ENCODE measurements at places on chromosomes 2 and 18.

- DNase-seq: no peak
These were observed 44.2 kb upstream of the DSC1 start for GRCh38 chr18:31206787-31207381.

DNA sequence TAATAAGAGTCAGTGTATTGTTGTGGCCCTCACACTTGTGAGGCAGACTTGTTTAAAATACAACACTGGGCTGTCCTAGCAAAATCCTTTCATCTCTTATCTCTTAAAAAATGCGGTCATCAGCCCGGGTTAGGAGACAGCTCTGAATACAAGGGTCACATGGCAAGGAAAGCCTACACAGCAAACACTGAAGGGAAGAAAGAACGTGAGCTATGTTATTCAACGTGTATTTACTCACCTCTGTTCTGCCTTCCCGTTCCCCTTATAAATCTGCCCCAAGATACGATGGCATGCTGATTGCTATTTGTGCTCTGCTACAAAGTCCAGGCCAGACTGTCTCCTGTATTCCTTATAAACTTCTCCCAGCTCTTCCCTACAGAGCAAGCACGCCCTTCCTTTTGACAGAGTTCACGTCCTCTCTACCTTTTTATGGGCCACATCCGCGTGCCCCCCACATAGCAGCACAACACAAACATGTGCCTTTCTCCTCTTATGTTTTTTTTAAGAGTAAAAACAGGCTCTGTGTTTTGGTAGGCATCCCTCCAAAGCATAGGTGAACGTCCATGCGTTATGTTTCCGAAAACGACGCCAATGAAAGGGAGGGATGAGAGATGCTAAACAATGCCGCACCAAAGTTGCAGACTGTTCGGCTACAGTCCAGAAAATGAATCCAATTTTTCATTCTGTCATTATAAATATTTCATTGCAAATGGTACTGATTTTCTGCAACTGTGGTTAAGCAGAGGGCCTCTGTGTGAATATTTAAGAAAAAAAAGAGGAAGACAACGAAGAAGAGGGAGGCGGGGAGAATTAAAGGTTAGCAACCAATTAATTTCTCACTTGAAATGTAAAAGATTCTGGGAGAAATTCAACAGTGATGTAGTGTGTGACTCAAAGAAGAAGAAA is 274.7 kb downstream of the ZNF521 start:
- no peak for DNase-seq

DNA sequence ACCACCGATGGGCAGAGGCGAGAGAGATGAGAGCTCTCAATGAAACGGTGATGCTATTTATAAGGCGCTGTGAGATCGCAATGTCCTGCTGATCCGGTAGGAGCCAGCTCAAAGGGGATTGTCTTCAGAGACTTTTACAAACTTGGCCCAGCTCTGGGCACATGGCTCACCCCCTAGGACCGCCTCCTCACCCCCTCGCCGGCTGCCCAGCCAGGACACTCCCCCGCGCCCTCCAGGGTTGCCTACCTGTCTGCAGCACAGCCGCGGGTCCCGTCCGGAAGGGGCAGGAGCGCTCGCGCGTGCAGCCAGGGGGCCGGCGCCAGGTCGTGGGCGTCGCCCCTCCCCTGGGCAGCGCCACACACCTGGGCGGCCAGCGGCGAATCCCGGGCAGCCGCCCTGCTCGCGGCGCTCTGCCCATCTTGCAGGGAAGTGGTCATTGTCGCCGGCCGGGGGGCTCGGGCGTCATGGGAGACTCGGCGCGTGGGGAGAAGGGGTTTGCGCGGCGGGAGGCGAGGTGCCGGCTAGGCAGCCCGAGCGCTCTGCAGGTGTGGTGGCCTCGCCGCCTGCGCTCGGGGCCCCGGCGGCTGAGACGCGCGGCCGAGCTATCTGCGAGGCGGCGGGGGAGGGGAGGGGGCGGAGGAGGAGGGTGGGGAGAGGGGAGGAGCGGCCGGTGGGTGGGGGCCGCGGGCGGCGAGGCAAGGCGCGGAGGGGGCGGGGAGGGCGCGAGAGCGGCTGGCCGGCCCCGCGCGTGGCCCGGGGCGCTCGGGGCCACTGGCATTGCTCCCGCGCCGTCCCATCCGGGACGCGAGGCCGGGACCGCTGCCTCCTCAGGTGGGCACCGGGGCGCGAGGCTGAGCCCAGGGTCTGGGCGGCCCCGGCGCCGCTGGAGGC is at the start of gene GRB14:
GRB14 (minus strand) TSS at position 610 of the 891 bp plus-strand sequence; CDS start at position 437, 173 bp downstream.
- peak; percentile 2 for DNase-seq

DNA sequence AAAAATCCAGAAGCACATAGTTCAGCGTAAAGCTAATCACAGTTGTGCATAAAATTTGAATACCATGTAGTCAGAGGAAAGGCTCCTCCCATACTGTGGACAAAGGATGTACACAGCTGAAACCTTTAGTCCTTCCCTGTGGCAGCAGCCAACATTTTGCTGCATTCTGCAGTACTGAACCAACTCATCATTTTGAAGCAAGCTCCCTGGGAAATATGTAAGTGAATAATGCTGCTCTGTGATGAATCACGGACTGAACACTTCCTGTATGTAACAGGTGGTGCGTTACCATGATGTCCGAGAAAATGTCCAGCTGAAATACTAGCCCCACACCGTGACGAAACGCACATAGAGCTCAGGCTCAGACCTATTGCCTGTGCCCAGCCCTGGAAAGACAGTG is 421.1 kb upstream of the RAB12 start:
- DNase-seq: no peak

- DNase-seq: peak; percentile 79
These were observed 51.1 kb downstream of the CTIF start for GRCh38 chr18:48589797-48590519.

DNA sequence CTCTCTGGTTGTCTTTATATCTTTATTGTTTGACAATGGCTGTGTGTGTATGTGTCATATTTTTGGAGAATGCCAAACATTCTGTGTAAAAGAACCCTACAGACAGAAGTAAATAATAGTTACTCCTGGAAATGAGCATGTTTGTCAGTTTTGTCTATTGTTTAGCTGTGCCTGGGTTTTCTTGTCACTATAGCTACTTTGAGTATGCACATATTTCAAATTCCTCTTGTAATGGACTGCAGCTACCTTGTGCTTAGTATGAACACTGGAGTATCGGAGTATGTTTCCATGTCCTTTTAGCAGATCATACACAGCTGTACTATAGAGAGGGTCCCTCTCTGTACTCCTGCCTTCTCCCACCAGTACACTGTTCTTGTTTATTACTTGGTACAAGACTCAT is 58.0 kb upstream of the DOCK10 start:
- no peak for DNase-seq

DNA sequence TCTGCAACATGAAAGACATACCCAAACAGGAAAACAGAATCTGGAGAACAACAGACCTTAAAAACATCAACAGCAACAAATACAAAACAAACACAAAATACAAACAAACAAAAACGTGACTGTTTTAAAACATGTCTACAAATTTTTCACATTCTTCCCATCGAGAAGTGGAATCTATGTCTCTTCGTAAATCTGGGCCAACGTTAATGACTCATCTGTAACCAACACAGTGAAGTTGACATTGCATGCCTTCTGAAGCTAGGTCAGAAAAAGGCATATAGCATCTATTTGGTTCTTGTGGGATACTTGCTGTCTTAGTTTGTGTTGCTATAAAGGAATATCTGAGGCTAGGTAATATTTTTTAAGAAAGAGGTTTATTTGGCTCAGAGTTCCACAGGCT is 269.0 kb upstream of the FBXO11 start:
- no peak for DNase-seq

GRCh38 chr2:196131949-196132925 is 39.1 kb downstream of the STK17B start:
- DNase-seq: no peak

DNA sequence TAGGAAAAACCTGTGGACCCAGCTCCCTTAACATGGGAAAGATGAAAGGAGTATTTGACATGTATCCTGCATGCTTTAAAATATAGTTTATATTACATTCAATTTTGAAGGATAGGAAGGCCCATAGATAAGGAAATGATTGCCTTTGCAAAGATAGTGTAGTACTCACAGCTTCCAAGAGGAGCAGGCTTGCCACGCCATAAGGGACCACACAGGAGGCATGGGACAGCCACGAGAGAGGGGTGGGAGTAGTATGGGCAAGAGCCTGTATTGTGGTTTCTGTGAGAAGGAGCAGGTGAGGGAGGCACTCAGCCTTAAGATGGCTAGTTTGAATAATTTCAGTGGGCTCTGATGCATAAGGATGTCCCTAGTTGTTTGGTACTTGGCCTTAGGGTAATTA is 740.3 kb downstream of the SATB2 start:
- DNase-seq: no peak

DNA sequence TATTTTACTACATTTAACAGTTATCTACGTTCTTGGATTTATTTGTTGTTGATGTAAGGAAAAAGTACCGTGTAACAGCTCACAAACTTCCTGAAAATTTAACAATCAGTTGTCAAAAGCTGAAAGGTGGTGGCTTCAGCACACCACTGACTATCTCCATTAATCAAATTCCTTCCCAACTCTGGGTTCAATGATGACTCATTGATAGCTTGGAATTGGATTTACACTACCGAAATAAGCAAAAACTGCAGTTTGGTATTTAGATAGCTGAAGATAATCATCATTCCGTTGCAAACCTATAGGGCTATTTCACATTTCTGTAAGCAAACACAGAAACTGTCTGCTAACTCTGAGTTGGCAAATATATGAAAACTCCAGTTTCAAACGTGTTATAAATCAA is 322.3 kb upstream of the TFPI start:
- no peak for DNase-seq

- DNase-seq: no peak
These were observed 1282.3 kb upstream of the NRXN1 start for GRCh38 chr2:52314231-52314630.

GRCh38 chr18:65429601-65430000 is 321.2 kb upstream of the CDH7 start:
- DNase-seq: no peak

GRCh38 chr2:171523088-171524017 is 1.1 kb downstream of the CYBRD1 start:
- peak; percentile 78 for DNase-seq

- DNase-seq: no peak
These were observed 5.4 kb downstream of the METTL21A start for GRCh38 chr2:207619764-207620203.

DNA sequence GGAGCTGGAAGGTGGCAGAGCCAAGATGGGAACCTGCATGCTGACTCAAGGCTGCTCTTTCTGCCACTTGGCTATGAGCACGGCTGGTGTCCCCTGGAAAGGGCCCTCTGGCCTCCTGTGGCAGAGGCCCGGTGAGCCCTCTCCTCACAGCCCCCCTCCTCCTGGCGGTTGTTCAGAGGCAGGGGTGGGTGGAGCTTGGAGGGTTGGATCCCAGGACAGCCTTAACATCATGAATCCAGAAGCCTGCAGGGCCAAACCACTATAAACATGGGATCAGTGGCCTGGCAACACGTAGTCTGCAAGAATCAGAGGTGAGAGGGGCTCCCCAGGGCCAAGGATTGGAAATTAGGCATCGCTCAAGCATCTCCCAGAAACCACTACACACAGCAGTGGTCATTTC is 48.5 kb upstream of the LOXHD1 start:
- DNase-seq: no peak

GRCh38 chr18:911486-911885 is 6.8 kb downstream of the ADCYAP1 start:
- DNase-seq: no peak

GRCh38 chr2:71157124-71157793 is 26.8 kb downstream of the MPHOSPH10 start:
- DNase-seq: peak; percentile 38

- no peak for DNase-seq
These were observed 55.7 kb downstream of the INO80C start for GRCh38 chr18:35441857-35442595.

GRCh38 chr18:11146947-11147345 is 2.4 kb downstream of the PIEZO2 start:
- no peak for DNase-seq

DNA sequence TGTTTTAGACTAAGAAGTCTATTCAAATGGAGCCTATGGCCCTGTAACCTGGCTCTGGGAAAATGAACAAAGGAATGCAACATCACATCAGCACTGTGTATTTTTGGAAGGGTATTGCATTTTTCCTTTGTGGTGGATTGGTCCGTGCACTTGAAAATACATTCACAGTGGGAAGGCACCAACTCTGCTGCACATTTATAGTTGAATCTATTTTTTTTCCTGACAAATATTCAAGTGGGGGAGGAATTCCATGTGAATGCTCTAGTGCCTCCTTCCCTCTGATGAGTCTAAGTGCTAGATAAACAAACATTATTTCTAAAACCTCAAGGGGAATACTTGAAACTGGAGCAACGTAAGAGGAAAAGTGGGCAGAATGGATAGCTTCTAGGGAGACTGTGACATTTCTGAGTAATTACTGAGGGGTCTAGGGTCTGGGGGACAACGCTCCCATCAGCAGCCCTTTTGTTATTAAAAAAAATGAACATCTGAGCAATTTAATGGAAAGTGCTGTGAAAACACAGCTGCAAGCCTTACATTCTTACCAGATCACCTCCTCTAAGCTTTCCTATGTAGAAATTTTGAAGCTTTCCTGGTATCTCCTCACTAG is 208.2 kb downstream of the SLC8A1 start:
- no peak for DNase-seq

GRCh38 chr18:78363556-78364387 is 615.8 kb upstream of the SALL3 start:
- DNase-seq: no peak

DNA sequence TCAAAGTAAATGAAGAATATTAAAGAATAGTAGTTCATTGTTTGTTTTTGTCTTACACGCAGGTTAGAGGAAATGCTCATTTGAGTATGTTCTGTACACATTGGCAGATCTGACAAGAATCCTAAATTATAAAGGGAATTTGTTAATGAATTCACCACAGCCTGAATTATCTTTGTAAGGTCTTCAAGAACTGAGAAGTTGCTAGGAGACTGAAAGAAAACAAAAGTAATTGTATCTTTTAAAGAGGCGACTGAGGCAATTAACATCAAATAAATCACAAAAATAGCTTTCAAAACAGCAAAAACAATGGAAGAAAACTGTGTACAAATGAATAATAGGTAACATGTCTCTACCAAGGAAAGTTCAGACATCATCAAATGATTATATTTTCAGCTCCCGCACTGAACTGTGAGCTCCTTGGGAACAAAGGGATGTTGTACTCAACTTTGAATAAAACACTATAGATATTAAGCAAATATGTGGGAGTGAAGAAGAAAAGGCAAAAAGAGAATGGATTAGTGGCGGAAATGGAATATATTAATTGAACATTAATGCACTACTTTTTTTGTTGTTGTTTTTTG is 51.7 kb upstream of the ATIC start:
- DNase-seq: no peak

- no peak for DNase-seq
These were observed 39.4 kb downstream of the TMEM18 start for GRCh38 chr2:637804-638203.

All from caudate nucleus (tissue), 63 donors.